ENCODE measurements at places on chromosomes 7 and 10.

- no peak for DNase-seq
Observed at GRCh38 chr7:121373177-121373576, 22.9 kb downstream of the FAM3C start.

DNA sequence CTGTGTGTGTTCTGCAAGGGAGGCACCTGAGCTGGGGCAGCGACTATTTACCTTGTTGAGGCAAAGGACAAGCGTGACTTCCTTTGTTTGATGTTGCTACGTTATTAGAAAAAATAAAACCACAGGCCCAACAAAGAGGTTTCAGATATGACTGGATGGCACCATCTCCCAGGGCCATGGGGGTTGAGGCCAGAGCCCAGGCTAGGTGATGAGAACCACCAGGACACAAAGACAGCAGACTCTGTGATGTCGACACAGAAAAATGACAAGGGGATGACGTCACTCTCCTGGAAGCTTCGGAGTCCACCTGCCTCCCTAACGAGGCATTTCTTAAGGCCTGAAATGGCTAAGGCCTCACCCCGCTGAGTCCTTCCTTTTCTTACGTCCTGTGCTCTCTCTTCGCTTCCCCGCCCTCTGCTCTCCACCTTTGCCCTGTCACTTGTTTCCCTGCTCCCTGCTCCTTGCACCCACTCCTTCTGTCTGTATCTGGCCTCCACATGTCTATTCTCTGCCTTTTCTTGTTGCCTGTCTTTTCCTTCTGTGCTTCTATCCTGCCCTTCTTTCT, 83.0 kb upstream of the ADRB1 start:
- peak; percentile 57 for DNase-seq

- no peak for DNase-seq
Observed at GRCh38 chr10:69659241-69660038, 29.4 kb downstream of the FAM241B start.

DNA sequence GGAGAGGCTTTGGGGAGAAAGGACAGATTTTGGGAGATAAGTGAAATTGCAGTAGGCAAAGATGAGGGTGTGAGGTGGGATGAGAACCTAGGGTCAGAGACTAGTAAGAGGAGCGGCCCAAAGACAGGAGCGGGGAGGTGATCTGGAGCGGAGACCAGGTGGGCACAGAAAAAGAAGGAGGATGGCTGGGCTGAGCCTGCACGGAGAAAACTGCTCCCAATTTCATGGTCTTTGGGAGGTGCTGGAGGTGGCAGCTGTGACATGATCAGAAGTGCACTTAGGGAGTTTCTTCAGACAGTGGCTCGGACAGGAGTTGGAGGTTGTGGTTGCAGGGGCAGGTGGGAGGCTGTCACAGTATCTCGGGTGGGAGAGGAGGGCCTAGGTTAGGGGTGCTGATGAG, 232.8 kb downstream of the SKAP2 start:
- DNase-seq, result no peak

- DNase-seq, result no peak
Observed at GRCh38 chr10:125134916-125135770, 25.2 kb downstream of the CTBP2 start.

GRCh38 chr10:19920075-19920726, 104.0 kb downstream of the PLXDC2 start:
- DNase-seq, result no peak

GRCh38 chr7:82284936-82285519, 158.5 kb downstream of the CACNA2D1 start:
- DNase-seq, result no peak

DNA sequence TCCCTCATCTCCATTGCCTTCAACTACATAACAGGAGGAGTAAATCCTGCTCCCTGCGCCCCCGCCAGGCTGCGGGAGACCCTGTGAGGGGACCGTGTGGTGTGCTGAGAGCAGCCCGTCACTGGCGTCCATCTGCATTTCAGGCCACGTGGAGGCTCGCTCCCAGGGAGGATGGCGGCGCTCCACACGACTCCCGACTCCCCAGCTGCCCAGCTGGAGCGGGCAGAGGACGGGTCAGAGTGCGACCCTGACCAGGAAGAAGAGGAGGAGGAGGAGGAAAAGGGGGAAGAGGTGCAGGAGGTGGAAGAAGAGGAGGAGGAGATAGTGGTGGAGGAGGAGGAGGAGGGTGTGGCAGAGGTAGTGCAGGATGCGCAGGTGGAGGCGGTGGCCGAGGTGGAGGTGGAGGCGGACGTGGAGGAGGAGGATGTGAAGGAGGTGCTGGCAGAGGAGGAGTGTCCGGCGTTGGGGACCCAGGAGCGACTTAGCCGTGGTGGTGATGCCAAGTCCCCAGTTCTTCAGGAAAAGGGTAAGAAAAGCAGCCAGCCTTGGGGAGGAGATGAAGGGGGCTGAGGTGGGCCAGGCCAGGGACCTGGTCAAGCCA, 5.2 kb downstream of the ZNF316 start:
- DNase-seq, result no peak

GRCh38 chr7:133836666-133837065, 290.5 kb upstream of the LRGUK start:
- DNase-seq, result no peak

GRCh38 chr10:123986736-123987135, 95.1 kb upstream of the CPXM2 start:
- DNase-seq, result no peak

GRCh38 chr10:66192162-66192831, 733.5 kb upstream of the LRRTM3 start:
- no peak for DNase-seq

DNA sequence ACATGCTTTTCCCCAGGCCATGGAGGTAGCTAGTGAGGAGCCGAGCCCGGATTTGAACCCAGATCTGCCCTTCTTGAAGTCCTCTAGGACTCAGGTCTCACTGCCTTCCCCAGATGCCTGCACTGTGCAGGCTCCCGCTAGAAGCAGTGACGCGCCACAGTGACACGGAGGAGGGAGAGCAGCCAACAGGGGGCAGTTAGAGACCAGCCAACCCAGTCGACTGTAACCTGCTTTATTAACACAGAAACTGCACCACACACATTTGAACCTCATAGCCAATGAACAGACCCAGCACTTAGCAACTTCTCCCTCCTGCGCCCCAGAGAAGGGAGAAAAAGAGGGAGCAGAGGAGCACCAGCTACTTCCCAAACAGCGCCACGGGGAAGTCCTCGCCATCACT, 27.4 kb downstream of the PILRA start:
- no peak for DNase-seq

- DNase-seq, result peak; percentile 25
Observed at GRCh38 chr7:7970531-7971307, 2.1 kb downstream of the GLCCI1 start.

- DNase-seq, result no peak
Observed at GRCh38 chr7:99409806-99410205, 1.0 kb downstream of the BUD31 start.

All from CD4-positive, alpha-beta T cell treated with Interleukin-2 at 100 ng/mL for 4 hours (primary cell).